ENCODE measurements at places on chromosomes 2 and 18. TPM values are rescaled to one million over a fixed set of nuclear protein-coding genes. Genes with fewer than 3 reads are reported as not detected.

NT5DC4 gene
- not detected for total RNA-seq

CCDC178 gene
- total RNA-seq: under 0.01 TPM

NEDD4L gene
- total RNA-seq: 4.2 TPM

CDH2 gene
- 121 TPM for total RNA-seq

TTR gene
- total RNA-seq: not detected
